ENCODE measurements at places on chromosomes 7 and 10. TPM values are rescaled to one million over a fixed set of nuclear protein-coding genes. Genes with fewer than 3 reads are reported as not detected.

ARL3 gene
- total RNA-seq = 3.0 TPM

MKX gene
- total RNA-seq = 0.86 TPM

SPDYE11 gene
- total RNA-seq = not detected

ACSL5 gene
- 85.4 TPM for total RNA-seq

PLEKHS1 gene
- 0.81 TPM for total RNA-seq

GNGT1 gene
- not detected for total RNA-seq

ABCC2 gene
- total RNA-seq = 3.4 TPM

OGA gene
- 174 TPM for total RNA-seq

HTR5A gene
- total RNA-seq = not detected

BLNK gene
- not detected for total RNA-seq

PNLIP gene
- total RNA-seq = not detected

FOXP2 gene
- total RNA-seq = not detected

RAPGEF5 gene
- total RNA-seq = 0.26 TPM

GCK gene
- not detected for total RNA-seq

LIPF gene
- total RNA-seq = not detected

IFIT2 gene
- 1.7 TPM for total RNA-seq

ZC3HAV1L gene
- total RNA-seq = 8.7 TPM

ENTPD1 gene
- total RNA-seq = 111 TPM

KEL gene
- not detected for total RNA-seq

GPR85 gene
- 0.08 TPM for total RNA-seq

NXPH1 gene
- total RNA-seq = not detected

OGDHL gene
- not detected for total RNA-seq

GPNMB gene
- not detected for total RNA-seq

FAM25C gene
- total RNA-seq = not detected

SPDYE6 gene
- not detected for total RNA-seq

Measured in natural killer cell treated with Interleukin-12 subunit alpha and Interleukin-12 subunit beta and Interleukin-15 and Interleukin-18, amount 100 ng/mL, for 72 hours (primary cell).